MG63 (cell line): ENCODE measurements at places on chromosomes 4 and X. TPM values are rescaled to one million over a fixed set of nuclear protein-coding genes. Genes with fewer than 3 reads are reported as not detected.

Gene FAM241A
- 1.2 and 3.7 TPM in 2 replicates for total RNA-seq

Gene RPS6KA6
- not detected in 2 replicates for total RNA-seq

Gene SPANXD
- total RNA-seq, result not detected in 2 replicates

Gene KDR
- total RNA-seq, result not detected in 2 replicates

Gene ADGRL3
- not detected in 2 replicates for total RNA-seq

Gene AVPR2
- 0.27 TPM in 1 of 2 replicates, not detected in the other for total RNA-seq

Gene TMEM175
- 14.1 and 15.0 TPM in 2 replicates for total RNA-seq

Gene NAP1L2
- total RNA-seq, result 0.10 and 0.13 TPM in 2 replicates

Gene RNF175
- 0.59 TPM in 1 of 2 replicates, not detected in the other for total RNA-seq

Gene DSPP
- not detected in 2 replicates for total RNA-seq

Gene TECRL
- total RNA-seq, result not detected in 2 replicates

Gene PDCL2
- total RNA-seq, result not detected in 2 replicates

Gene PJA1
- total RNA-seq, result 25.3 and 35.2 TPM in 2 replicates

Gene TGIF2LX
- total RNA-seq, result not detected in 2 replicates

Gene EFHC2
- 0.07 and 0.43 TPM in 2 replicates for total RNA-seq

Gene STIM2
- total RNA-seq, result 15.7 and 19.7 TPM in 2 replicates

Gene USP53
- total RNA-seq, result 6.3 and 47.3 TPM in 2 replicates

Gene NEUROG2
- not detected in 2 replicates for total RNA-seq
